Muscle of arm (tissue), 14 donors: ENCODE measurements at places on chromosomes 7 and 10. TPM values are rescaled to one million over a fixed set of nuclear protein-coding genes. Genes with fewer than 3 reads are reported as not detected.

Gene HTR7
- polyA plus RNA-seq: 0.16 TPM

Gene PRKCQ
- polyA plus RNA-seq: 14.9 TPM

Gene PRR15
- not detected for polyA plus RNA-seq

Gene GLUD1
- 52.6 TPM for polyA plus RNA-seq

Gene MGAM2
- 0.04 TPM for polyA plus RNA-seq

Gene GDF10
- polyA plus RNA-seq: 3.8 TPM

Gene GLCCI1
- 19.1 TPM for polyA plus RNA-seq

Gene LRRN3
- 14.7 TPM for polyA plus RNA-seq

GRCh38 chr10:115094416-115095140, 1.4 kb downstream of the ATRNL1 start:
- no peak for DNase-seq

GRCh38 chr10:85043207-85043606, 714.8 kb downstream of the CCSER2 start:
- no peak for DNase-seq

- no peak for DNase-seq
Observed at GRCh38 chr7:39172137-39172536, 194.4 kb downstream of the POU6F2 start.

GRCh38 chr7:79980376-79980775, 154.3 kb upstream of the GNAI1 start:
- DNase-seq: no peak

GRCh38 chr7:2181077-2181854, 51.5 kb downstream of the MAD1L1 start:
- DNase-seq: no peak

- DNase-seq: no peak
Observed at GRCh38 chr10:11168423-11169090, 150.9 kb downstream of the CELF2 start.

- no peak for DNase-seq
Observed at GRCh38 chr7:142791502-142791901, 20.7 kb downstream of the PRSS2 start.

GRCh38 chr7:66741710-66742049, 1.1 kb downstream of the RABGEF1 start:
- no peak for DNase-seq

DNA sequence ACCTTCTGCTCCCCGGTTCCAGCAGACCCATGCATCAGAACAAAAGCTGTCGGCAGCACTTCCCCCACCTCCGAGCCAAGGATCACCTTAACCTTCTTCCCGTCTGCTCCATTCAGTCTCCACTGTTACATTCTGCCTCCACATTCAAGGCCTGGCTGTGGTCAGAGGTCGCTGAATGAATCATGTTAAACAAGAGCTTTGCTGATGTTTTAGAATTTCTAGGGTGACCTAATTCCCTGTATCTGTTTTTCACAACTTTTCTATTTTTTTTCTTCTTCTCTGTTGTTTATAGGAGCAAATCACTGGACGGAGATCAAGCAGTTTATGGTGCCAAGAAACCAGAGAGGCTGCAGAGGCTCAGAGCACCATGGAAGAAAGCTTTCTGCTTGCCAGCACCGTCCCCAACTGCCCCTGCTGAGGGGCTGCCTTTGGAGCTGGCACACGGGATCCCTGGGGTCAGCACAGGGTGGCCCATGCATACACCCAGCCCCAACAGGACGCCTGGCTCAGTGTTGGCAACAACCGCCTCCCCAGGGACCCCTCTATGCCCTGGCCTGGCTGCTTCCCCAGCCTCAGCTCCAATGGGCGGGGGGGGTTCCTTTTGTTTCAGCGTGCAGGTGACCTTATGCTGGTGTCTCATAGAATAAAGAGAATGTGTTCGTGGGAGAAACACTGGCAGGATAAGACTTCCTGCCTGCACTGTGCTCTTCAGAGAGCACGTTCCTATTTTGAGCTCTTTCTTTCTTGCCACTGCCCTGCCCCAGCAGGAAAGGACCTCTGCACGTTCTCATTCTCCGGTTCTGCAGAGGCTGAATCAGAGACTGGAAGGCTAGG, 182.7 kb upstream of the LYZL2 start:
- no peak for DNase-seq

DNA sequence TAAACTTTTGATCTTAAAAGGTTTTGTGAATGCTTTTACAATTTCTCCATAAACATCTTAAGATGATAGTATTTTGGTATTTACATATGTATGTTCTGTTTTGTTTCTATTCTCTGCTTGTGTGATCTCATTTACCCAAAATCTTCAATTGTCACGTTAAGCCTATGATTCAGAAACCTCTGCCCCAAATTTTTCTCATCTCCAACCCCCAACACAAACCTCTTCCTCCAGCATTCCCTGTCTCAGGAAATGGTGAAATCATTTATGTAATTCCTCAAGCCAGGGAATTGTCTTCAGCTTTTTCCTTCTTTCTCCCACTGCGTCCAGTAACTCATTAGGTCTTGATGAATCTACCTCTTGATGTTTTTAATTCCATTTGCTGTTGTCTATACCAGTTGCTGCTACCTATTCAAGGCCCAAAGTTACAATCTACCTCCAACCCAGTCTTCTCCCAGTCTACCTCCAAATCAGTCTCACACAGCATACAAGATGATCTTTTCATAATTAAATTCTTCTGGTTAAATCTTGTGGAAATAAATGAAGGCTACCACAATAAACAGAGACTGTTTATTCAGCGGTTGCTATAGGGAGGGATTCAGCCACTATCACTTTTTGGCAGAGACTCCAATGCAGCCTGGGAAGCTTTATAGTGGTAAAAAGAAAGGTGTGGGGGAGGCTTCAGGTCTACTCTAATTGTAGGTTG, 5.8 kb downstream of the CFAP69 start:
- DNase-seq: no peak

DNA sequence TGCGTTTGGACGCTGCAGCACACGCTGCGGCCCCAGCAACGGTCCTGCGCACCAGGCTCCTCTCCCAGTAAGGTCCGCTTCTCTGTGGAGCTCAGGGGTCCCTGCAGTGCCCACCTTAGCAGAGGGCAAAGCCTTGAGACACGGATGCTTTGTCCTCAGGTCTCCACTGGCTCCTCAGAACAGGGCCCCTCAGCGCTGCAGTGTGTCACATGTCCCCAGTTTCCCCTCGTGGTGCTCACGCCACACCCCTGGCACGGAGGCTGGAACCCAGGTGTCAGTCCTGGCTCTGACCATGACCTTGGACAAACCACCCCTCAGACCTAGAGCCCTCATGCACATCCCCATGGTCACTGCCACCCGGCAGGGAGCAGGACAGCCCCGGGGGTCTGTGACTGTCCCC, 19.9 kb upstream of the GPER1 start:
- no peak for DNase-seq

DNA sequence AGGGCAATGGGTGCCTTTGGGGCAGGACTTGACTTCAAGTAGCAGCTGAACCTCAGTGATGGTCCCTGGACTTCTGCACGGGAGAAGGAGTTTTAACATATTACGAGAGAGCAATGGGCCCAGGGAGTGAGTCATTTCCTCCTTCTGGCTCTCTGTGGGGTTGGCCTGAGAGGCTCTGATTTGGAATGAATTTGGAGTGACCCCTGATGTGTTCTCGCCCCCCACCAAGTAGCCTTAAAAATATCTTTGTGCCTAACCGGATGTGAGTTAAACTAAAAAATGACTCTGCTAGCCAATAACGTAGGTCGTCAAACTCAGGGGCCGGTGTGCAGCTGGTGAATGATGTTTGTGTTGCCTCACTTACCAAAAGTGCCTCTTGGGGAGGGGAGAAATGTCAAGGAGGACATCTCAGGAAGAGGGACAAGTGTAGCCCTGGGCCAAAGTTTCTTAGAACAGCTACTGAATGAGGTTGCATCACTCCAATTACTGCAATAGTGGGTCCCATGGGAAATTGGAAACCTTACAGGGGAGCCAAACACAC, 656.6 kb downstream of the INHBA start:
- DNase-seq: no peak

DNA sequence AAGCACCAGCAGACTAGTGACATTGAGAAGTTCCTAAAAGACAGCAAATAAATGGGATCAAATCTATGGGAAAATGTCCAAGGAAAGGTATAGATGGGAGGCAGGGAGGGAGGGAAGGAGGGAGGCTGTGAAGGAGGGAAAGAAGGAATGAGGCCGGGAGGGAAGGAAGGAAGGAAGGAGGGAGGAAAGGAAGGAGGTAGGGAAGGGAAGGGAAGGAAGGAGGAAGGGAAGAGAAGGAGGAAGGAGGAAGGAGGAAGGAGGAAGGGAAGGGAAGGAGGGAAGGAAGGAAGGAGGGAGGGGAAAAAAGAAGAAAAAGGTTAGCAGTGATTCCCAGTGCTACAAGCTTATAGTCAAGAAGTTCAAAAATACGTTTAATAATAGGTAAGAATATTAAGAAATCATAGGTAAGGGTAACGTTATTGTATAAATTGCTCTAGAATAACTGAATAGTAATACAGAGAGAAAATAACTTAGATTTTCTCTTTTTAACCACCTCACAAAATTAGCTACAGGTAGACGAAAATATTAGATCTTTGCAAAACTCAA, 106.9 kb downstream of the LMBR1 start:
- DNase-seq: no peak

DNA sequence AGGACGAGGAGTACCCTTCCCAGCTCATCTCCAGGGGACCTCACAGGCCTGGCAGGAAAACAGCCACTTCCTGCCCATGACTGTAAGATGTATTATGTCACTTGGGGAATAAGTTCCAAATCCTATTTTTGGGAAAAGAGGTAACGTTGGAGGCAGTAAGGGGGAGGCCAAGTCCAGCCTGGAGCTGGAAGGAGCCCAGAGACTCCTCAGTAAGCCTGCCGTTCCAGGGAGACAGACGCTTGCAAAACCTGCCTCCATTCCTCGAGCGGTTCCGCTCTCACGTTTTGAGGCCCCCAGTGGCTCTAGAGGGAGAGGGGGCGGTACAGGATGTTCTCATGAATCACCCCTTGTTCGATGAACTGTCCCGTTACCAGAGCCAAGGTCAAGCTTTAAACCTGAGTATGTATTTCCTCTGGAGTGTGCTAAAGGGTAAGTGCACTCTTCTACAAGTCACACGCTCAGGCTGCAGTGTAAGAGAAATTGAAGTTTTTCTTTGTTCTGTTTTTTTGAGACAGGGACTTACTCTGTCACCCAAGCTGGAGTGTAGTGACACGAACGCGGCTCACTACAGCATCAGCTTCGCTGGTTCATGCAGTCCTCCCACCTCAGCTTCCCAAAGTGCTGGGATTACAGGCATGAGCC, 45.5 kb upstream of the CYTH3 start:
- DNase-seq: peak; percentile 90

- no peak for DNase-seq
Observed at GRCh38 chr10:18542832-18543231, 108.6 kb downstream of the NSUN6 start.
